Stimulated activated CD4-positive, alpha-beta T cell treated with anti-CD3 and anti-CD28 coated beads, Interleukin-2, amount 100 ng/mL, for 4 hours (primary cell): ENCODE measurements at places on chromosomes 6 and 20.
A peak's percentile ranks its signal among the peaks of the same experiment; 100 is the strongest.

DNA sequence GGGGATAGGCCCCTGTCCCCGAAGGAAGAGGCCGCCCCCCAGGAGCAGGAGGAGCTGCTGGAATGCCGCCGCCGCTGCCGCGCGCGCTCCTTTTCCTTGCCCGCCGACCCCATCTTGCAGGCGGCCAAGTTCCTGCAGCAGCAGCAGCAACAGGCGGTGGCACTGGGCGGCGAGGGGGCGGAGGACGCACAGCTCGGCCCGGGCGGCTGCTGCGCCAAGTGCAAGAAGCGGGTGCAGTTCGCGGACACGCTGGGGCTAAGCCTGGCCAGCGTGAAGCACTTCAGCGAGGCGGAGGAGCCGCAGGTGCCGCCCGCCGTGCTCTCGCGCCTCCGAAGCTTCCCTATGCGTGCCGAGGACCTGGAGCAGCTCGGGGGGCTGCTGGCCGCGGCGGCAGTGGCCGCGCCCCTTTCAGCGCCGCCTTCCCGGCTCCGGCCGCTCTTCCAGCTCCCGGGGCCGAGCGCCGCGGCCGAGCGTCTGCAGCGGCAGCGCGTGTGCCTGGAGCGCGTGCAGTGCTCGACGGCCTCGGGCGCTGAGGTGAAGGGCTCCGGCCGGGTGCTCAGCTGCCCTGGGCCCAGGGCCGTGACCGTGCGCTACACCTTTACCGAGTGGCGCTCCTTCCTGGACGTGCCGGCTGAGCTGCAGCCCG is 630 bp downstream of the PPP1R3G start:
- DNase-seq = no peak

DNA sequence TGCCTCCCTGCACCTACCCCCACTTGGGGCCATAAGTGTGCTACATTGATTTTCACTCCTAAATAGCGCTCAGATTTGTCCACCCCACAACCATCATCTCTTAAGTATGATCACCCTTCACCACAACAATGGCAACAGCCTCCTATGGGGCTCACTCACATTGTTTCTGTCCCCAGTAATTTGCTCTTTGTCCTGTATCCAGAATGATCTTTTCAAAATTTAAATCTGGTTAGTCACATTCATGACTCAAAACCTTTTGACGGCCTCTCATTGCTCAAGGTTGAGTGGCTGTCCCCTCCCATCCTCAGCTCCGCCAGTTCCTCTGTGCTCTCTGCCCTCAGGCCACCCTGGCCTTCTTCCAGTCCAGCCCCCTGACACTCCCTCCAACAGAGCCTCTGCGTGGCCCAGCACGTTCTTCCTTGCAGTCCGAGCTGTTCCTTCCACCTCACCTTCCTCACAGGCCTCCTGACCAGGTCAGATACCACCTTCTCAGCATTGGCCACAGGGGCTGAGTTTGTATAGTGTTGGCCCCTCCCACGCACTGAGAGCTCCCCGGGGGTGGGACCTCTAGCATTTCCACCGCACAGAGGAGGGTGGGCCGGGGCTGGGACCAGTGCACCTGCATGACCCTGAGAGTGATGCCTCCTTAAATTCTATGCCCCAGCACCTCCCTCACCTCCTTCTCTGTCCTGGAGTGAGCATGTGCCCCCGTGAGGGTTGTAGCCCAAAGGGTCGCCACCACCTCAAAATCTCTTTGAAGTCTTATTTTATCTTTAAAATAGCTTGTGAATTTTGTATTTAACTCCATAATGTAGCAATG is 2.4 kb upstream of the PPP1R3G start:
- DNase-seq = no peak

GRCh38 chr6:2447318-2447920 is 202.0 kb upstream of the GMDS start:
- no peak for DNase-seq

GRCh38 chr6:147255948-147256674 is 51.9 kb downstream of the STXBP5 start:
- no peak for DNase-seq

GRCh38 chr6:7615611-7616383 is 25.8 kb downstream of the SNRNP48 start:
- DNase-seq = peak; percentile 4

DNA sequence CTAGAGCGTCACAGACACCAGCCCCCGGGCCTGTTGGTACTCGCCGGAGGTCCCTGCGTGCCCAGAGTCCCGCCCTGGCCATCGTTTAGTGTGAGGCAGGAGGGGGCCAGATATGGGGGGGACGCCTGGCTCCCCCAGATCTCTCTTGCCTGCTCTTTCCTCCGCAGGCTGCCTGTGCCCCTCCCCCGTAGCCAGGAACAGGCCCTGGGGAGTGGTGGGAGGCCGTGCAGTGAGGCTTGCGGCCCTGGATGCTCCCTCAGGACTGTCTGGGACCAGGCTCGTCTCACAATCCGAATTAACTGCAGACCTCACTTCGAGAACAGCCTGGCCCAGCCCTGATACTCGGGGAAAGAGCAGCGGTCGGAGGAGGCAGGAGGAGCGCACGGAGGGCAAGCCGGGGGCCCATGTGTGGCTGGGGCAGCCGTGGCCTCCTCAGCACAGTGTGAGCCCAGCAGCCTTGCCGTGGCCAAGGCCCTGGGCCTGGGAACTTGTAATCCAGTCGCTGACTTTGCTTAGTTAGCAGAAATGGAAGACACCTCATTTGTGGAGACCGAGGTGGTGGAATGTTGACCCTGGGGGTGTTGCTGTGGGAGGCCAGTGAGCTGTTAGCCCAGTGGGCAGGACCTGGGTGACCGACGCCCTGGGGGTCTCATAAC is 28.7 kb downstream of the FRMD1 start:
- DNase-seq = no peak

- no peak for DNase-seq
These were observed 5.2 kb downstream of the OCSTAMP start for GRCh38 chr20:46545077-46545826.

DNA sequence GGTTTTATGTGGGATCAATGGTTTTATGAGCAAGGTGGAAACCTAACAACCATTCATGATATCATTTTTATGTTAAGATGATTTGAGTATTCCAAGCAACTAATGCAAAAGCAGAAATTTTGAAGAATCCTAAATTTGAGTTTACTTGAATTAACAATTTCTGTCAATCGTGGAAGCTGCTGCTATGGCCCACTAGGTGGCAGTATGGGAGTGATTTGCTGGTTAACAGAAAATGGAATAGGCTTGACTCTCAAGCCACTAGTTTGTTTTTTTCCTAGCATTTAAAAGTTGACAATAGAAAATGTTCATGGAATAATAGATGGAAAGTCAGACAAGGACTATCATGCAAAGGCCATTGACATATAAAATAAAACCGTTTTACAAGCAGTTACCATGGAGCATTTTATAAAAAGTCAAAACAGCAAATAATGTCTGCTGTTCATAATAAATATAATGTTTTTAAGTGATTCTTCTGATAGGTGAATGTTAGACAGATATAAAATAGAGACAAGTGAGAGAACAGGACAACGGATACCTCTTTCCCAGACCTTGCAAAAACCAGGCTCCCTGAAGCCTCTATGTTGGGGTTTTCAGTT is 43.0 kb upstream of the TMEM200A start:
- DNase-seq = peak; percentile 40

DNA sequence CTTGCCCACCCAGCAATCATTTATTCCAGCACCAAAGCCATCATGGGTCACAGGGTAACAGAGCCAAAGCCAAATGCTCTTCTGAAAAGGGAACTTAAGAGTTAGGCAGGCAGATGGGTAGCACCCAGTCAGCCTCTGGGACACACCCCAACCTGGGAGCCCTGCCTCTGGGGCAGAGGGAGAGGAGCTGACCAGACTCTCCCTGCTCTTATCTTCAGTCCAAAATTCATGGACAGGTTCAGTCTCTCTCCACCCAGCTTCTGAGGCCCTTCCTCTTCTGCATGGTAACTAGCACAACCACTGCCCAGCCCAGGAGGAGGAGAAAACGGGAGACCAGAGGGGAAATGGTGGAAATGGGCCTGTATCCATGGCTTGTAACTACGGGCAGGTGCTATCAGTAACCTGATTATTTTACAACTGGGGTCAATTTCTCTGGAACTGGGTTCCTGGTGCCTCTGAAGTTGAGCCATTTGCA is 105.4 kb downstream of the NOL4L start:
- DNase-seq = no peak

DNA sequence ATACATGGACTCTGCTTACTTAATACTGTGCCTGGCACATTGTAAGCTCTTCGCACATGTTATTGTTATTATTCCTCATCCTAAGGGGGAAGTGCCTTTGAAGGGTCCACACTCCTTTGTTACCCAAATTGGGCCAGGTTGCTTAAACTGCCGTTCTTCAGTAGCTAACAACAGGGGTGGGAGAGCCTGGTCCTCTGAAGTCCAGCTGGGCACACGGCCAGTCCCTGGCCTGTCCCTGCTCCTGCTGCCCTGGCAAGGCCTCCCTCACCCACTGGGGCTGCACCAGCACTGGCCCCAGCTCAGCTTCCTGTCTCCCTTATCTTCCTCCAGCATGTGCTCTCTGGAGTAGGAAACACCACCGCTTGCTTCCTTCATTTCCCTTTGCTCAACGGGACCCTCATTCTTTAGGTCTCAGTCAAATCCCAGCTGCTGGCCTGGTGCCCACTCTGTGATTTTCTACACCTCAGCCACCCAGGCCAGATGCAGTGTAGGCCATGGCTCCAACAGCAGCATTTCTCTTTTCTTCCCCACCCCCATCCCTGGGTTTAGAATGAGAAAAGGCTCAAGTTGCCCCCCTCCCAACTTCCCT is 5.5 kb upstream of the PROCR start:
- DNase-seq = no peak

DNA sequence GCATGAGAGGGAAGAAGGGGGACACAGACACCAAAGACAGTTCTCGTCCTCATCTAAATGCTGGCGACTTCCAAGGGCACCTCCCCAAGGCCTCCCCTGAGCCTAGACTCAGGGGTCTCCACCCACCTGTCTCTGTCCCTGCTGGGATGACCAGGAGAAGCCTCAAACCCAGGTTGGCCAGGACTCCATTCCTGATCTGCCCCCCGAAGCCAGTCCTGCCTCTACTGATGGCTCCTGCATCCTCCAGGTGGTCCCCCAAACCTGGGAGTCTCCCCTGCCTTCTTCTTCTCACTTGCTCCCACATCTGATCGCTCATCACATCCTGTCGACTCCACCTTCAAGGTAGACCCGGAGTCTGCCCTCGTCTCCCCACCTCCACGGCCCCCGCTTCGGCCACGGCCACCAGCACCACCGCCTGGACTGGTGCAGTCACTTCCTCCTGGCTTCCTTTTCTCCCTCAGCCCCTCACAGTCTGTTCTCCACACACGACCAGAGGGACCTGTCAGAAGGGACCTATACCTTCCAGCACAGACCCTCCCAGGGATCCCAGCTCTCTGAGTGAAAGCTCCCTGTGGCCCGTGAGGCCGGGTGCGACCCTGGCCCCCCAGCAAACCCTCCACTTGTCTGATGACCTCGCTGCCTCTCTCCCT is 92.1 kb downstream of the CEBPB start:
- DNase-seq = no peak

GRCh38 chr20:56273491-56273890 is 25.0 kb downstream of the MC3R start:
- no peak for DNase-seq

DNA sequence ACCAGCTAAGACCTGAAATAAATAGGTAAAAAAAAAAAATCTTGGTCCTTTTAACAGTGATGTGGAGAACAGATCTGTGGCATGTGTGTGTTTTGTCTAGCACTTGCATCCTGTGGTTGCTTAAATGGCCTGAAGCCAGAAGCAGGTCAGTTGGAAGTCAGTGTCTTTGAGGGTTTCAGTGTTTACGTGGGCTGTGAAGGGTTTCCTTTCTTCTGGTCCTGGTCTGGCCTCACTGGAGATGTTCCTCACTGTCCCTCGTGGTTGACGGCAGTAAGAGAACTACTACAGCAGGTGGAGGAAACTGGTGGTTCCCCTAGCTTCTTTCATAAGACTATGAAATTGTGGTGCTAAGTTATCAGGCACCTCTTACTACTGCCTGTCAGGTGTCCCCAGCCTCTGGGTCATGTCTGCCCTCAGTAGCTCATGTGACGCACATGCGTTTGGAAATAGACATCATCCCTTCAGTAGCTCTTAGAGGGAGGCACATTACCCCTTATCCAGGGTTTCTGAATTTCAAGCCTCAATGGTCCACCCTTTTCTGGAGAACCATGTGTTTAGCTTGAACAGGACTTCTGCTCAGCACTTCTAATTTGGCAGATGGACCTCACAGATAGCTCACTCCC is 59.4 kb upstream of the SCP2D1 start:
- DNase-seq = no peak
